Epithelial cell of prostate (primary cell): ENCODE measurements at places on chromosomes 6 and 20.

GRCh38 chr20:10984913-10985312 lies 311.1 kb upstream of the JAG1 start:
- DNase-seq: no peak

DNA sequence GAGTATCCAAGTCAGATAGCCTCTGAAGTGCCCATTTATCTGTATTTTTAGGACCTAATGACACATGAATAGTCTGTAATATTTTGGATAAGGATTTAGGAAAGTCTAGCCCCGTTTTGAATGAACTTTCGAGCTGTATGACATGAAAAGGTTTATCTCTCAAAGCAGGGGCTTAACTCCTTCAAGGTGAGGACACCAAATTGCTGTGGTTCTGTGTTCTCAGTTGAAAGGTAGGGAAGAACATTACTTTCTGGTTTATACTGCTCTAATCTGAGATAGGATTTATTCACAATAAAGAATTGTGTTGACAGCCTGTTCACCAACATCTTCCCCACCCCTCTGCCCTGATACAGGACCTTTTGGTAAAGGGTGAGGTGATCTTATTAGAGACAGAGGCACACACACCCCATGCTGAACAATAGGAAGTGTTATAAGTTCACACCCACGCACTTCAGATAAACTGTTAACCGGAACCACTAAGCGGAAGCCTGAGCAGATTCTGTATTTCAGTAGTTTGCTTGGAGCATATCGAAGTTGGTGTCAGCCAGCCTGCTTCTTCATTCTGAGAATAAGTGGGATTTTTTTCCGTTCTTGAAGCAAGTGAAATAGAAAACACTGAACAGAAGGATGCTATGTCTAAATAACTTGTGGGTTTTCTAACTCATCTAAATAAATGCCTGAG lies 223.3 kb downstream of the TMEM242 start:
- no peak for DNase-seq

DNA sequence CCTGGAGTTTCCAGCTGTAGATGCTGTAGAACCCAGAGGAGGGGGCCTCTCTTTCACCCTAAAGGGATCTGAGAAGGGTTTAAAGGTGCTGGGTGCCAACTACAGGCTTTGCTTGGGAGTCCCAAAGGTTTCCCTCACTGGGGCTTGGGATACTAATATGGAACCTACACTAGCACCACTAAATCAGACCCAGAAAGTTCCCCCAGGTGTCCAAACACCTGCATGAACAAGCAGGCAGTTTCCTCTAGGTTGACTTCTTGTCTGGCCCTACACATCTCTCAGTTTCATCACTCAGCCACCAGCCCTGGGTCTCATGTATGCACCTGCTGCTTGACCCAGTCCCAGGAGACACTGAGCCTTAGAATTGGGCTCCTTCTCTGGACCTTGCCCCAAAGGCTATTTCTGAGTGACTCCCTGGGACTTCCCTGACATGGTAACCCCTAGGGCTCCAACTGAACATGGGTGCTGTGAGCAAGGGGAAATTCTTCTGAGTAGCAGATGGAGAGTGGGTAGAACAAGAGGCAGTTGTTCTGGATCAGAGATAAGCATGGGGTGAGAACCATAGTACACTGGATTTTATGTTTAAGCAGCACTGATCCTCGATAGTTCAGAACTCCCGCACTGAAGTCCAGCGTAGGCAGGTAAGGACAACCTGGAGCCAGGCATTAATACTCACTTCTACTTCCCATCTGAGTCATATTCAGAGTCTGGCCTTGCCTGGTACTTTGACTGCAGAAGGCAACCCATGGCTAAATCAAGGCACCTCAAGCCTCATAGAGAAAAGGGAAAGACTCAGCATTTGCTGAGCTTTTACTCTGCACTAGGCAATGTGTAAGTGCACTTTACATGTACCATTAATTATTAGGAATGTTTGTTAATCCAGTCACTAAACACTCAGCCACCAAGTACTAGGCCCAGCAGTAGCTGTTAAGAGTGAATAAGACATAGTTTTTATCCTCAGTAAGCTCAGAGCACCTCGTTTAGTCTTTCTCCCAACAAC lies 16.8 kb downstream of the BCL2L1 start:
- DNase-seq: no peak

DNA sequence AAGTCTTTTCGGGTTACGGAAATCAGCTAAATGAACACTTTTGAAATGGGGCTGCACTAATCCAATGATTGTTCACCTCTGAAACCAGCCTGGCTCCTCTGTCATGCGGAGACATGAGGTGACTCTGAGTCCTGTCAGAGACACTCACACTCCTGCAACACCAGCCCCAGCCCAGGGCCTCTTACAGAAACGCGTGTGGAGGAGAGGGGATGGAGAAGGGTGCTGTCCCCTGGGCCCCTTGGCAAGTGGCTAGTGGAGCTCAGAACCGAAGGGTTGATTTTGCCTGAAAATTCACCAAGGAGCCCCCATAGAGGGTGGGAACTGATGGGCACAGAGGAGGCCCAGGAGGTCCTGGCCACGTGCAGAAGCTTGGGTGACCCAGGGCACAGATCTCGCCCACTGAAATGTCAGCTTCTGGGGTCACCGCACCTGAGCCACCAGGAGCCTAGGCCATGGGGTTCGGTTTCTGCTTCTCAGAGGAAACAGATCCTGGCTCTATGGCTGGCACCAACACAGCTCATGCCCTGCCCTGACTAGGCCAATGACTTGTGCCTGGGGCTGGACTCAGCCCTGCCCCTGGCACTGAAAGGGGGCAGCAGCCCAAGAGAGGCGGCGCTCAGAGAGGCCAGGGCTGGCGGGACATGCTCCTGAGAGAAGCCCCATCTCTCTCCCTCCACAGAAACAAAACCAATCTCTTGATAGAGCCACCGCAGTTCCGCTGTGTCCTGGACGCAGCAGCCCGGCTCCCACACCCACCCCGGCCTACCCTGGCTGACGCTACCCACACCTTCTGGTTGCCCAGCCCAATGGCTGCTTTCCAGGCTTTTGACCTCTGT lies 144.7 kb downstream of the ERMARD start:
- no peak for DNase-seq

- DNase-seq: no peak
These were observed 3.3 kb downstream of the EZR start for GRCh38 chr6:158815907-158816306.

GRCh38 chr20:63643499-63643898 lies 9.7 kb downstream of the STMN3 start:
- DNase-seq: no peak

DNA sequence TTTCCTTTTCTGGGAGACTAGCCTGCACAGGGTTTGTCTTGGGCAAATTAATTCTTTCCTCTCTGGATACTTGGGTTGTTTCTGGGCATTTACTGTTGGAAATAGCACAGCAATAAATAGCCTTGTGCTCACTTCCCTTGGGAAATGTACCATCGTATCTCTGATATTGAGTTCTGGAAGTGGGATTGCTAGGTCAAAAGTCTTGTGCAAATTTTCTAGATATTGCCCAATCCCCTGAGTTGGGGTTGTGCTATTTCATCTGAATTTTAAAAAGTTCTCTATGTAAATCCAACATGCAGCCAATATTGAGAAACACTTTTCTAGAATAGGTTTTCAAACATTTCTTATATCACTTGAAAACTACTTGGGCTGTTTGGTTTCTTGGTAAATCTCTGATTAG lies 64.0 kb upstream of the ELOVL5 start:
- no peak for DNase-seq

DNA sequence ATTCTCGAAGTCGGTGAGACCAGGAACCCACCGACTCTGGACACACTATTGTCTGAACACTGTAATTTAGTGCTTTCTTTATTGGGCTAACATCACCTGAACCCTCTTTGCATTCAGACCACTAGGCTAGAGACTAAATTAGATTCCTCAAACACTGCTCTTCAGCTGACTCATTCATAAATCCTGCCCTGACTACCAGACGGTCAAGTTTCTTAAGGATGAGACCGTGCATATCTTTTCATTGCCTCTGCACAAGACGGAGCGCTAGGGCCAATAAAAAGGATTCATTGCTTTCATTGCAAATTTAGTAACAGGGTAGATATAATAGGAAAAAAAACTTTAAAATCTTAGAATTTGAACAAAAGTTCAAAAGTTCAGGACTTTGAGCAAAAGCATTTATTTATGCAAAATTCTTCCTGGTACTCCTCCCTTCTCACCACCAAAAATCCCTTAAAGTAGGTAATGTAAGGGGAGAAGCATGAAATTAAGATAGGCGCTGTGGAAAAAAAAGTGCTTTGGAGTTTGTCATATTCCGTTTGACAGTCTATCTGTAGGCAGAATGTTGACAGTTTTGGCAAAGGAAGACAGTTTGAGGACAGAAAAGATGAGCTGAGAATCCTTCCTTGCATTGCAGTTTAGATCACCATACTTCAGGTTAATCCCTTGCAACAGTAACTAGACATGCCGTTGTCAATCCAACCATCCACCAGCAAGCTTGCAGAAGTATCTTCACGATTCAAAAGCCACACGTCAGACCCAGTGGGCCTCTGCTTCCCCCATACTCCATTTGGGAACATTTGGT lies 328.6 kb upstream of the JARID2 start:
- peak; percentile 16 for DNase-seq

- peak; percentile 54 for DNase-seq
These were observed 28.4 kb downstream of the SYNDIG1 start for GRCh38 chr20:24497851-24498250.

DNA sequence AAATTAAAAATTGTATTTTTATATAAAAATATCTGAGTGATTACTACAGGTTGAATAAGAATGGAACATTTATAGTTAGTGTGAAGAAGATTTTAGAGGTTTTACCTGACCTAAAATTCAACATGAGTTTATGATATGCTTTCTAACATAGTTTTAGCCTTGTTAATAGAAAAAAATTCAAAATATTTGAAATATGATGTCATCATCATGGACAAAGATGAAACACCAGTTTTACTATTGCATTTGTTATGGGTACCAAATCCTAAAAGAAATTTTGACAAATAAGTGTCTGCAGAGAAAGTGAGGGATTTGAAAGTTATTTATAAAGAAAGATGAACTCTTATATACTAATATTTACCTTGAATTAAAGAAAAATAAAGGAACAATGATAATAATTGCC lies 479.7 kb downstream of the TBC1D32 start:
- no peak for DNase-seq

GRCh38 chr6:32371229-32371628 lies 474 bp downstream of the TSBP1 start:
- DNase-seq: no peak

DNA sequence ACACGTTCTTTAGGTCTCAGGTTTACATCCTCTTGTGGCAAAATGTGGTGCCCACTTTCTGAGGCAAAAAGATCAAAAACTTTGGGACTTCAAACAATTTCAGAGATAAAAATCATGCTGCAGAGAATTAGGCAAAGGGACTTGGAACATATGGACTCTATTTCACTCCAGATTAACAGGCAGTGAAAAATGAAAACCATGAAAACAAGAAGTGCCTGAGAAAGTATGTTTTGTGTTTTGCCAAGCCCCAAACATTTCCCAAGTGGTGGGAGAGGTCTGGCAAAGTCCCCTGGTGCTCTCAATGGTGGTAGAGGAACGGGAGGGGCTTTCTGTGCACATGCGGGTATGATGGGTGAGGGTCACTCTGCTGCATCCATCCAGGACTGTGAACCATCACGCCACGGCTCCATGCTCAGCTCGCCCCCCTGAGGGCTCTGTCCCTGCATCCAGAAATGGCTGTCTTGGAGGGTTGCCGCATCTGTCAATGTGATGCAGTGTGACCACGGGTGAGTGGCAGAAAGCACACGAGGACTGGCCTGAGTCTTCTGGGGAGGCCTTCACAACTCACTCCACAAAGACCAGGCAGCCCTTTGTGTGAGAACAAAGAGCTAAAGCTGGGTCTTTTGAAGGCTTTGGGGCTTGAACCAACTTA lies 43.2 kb upstream of the TBC1D7 start:
- DNase-seq: no peak

DNA sequence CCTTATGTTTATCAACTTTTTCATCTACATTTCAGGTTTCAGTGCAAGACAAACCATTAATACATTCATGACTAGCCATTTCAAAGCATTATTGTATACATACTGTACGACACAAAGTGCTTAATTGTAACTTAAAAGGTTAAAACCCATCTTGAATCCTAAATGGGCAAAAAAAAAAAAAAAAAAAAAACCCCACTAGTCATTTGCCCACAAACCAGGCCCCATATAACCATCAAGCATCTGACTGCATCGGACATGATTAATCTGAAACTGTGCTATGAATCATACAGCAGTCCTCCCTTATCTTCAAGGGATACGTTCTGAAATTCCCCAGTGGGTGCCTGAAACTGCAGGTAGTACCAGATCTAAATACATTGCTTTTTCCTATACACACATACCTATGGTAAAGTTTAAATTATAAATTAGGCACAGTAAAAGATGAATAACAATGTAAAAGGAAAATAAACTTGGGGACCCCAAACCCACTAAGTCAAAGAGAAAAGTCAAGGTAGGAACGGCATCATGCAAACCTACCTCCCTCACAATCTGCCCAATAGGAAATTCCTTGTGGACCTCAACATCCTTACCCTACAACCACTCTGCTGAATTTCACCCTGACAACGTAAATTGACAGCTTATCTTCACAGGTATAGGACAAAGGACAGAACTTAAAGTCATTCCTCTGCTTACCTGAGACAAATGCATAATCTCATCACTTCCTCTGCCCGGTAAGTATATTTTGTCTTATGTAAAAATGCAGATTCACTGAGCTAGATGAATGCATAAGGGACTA lies 14.3 kb downstream of the B4GALT5 start:
- DNase-seq: no peak

GRCh38 chr20:36770680-36771079 lies 2.9 kb downstream of the DSN1 start:
- DNase-seq: no peak

DNA sequence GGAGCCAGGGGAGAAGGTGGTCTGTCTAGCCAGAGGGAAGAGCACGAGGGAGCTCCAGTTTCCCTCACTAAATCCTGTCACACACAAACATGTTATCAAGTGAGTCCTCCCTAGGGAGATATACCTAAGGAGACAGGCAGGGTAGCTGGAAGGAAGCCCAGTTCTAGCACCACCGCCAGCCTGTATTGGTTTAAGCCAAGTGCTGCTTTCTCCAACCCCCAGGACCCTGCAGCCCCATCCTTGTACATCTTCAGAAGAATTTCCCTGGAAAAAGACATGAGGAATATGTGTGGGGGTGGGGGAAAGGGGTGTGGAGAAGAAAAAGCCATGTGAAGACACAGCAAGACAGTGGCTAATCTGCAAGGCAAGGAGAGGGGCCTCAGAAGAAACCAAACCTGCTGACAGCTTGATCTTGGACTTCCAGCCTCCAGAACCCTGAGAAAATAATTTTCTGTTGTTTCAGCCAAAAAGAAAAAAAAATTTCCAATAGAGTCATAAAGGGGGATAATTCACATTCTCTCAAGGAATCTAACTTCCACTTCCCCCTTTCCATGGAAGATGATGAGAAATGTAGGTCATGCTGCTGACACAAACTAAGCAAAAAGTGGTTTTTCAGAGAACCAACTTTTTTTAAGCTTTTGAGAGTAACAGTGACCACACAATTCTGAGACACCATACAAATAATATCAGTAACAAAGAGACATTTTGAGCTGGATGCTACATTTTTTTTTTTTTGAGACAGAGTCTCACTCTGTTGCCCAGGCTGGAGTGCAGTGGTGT lies 103.2 kb upstream of the PRDM1 start:
- no peak for DNase-seq
